ENCODE measurements at places on chromosomes 16 and 17. TPM values are rescaled to one million over a fixed set of nuclear protein-coding genes. Genes with fewer than 3 reads are reported as not detected.

SOCS1 gene
- total RNA-seq, result 11.0 TPM

HYDIN gene
- total RNA-seq, result 0.95 TPM

ZNF19 gene
- 7.0 TPM for total RNA-seq

LGALS9C gene
- not detected for total RNA-seq

TBX6 gene
- total RNA-seq, result 1.6 TPM

TAC4 gene
- total RNA-seq, result not detected

CCL2 gene
- total RNA-seq, result 0.54 TPM

TSPOAP1 gene
- 92.1 TPM for total RNA-seq

SEZ6L2 gene
- 13.9 TPM for total RNA-seq

BEAN1 gene
- 2.4 TPM for total RNA-seq

ACSM2A gene
- not detected for total RNA-seq

GH1 gene
- total RNA-seq, result not detected

SLC52A1 gene
- not detected for total RNA-seq

TM4SF5 gene
- not detected for total RNA-seq

SLC12A3 gene
- total RNA-seq, result not detected

KRTAP2-3 gene
- total RNA-seq, result not detected

DPEP3 gene
- total RNA-seq, result not detected

CLEC10A gene
- total RNA-seq, result not detected

ABI3 gene
- 0.32 TPM for total RNA-seq

CTRB2 gene
- total RNA-seq, result 0.63 TPM

RAMP2 gene
- total RNA-seq, result 16.2 TPM

RPL19 gene
- 3,028 TPM for total RNA-seq

PABPN1L gene
- total RNA-seq, result not detected

PROCA1 gene
- 19.4 TPM for total RNA-seq

CCL7 gene
- total RNA-seq, result not detected

APOH gene
- not detected for total RNA-seq

TPSB2 gene
- not detected for total RNA-seq

FAM117A gene
- total RNA-seq, result 30.9 TPM

NACA2 gene
- total RNA-seq, result not detected
